ENCODE measurements at places on chromosomes 1 and 21.

- DNase-seq, result no peak
Measured at GRCh38 chr1:6131561-6131960, 48.6 kb downstream of the CHD5 start.

GRCh38 chr1:91751275-91751674 lies 134.7 kb downstream of the TGFBR3 start:
- DNase-seq, result peak; percentile 23

- no peak for DNase-seq
Measured at GRCh38 chr1:39173119-39173994, 31.1 kb upstream of the MACF1 start.

- no peak for DNase-seq
Measured at GRCh38 chr1:36446271-36446670, 4.0 kb downstream of the OSCP1 start.

- DNase-seq, result no peak
Measured at GRCh38 chr1:160800645-160801408, 4.9 kb downstream of the LY9 start.

- no peak for DNase-seq
Measured at GRCh38 chr1:109816975-109817535, 53.3 kb upstream of the EPS8L3 start.

DNA sequence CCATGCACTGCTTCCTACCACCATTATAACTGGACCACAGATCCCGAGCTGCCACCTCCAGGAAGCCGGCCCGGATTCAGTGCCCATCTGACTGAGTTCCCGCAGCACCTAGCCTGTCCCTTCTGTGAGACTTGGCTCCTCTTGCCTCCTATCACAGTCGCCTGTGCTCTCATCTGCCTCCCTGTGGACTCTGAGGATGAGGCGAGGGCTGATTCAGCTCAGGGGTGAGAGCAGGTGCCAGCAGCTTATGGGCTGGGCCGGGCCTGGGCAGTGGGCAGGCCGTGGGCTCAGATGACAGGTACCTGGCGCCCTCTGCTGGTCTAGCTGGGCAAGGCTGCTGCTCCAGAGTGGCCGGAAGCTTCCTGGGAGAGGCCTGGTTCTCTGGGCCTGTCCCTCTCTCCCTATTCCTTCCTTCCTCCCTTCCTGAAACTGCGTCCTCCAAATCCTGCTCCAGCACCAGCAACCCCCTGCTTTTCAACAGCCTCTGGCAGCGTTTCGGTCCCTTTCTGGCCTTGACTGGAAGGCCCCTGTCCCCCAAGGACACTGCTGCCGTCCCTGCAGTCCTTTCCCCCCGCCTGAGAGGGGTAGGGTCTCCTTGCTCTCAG lies 17.3 kb upstream of the PCSK9 start:
- peak; percentile 94 for DNase-seq

DNA sequence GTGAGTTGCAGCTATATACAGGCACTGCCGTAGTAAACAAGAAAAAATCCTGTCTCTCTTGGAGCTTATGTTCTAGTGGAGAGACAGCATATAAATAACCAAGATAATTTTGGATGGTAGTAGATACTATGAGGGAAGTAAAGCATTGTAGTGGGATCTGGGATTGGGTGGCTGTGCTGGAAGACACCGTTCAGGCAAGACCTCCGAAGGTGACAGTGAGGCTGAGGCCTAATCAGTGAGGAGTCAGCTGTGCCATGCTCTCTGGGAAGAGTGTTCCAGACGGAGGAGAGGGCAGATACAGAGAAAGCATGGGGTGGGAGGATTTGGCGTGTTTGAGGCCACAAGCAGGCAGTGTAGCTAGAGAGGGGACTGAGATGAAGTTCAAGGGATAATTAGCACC lies 6.0 kb downstream of the TMEM222 start:
- DNase-seq, result no peak

- DNase-seq, result peak; percentile 56
Measured at GRCh38 chr1:110136911-110137310, 13.4 kb upstream of the SLC6A17 start.

GRCh38 chr1:94846308-94846707 lies 26.2 kb downstream of the SLC44A3 start:
- no peak for DNase-seq

- DNase-seq, result no peak
Measured at GRCh38 chr1:245923215-245923614, 583.9 kb downstream of the SMYD3 start.

- DNase-seq, result peak; percentile 75
Measured at GRCh38 chr1:234683861-234684632, 74.1 kb upstream of the IRF2BP2 start.

DNA sequence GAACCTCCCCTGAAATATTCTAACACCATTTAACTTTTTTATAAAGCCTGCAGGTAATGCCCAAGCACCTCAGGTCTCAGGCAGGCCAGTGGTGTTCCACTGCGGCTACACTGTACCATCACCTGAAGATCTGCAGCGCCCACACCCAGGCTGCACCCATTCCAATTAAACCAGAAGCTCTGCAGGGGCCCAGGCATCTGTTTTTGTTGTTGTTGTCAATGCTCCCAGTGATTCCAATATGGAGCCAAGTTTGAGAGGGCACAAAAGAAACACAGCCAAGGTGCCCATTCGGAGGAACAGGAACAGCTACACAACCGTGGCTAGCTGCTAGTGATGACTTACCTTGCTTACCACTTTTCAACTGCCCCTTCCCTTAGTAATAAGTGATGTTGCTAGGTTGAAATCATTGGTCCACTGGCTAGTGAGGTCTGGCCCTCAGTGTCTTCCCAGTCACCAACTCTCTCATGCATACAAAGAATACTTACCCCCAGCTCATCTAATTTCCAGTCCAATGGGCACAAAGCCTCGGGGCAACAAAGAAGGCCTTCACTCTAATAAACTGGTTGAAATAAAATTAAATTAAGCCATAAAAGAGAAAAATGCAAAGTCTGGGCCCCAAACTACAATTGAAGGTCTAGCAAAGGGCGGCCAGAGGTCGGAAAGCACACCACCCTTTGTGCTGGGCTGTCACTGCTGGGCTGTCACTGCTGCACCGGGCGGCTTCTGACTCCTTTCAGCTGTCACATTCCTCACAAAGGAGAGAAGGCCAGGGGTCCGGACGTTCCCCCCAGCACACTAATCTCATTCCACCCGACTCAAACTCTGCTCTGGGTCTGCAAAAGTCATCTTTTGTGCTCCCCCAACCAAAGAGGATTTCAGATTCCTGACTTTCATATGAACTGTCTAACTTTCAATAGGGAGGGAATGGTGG lies 34.9 kb downstream of the SIPA1L2 start:
- no peak for DNase-seq

GRCh38 chr1:112956544-112957132 lies 642 bp upstream of the SLC16A1 start:
- DNase-seq, result peak; percentile 5

DNA sequence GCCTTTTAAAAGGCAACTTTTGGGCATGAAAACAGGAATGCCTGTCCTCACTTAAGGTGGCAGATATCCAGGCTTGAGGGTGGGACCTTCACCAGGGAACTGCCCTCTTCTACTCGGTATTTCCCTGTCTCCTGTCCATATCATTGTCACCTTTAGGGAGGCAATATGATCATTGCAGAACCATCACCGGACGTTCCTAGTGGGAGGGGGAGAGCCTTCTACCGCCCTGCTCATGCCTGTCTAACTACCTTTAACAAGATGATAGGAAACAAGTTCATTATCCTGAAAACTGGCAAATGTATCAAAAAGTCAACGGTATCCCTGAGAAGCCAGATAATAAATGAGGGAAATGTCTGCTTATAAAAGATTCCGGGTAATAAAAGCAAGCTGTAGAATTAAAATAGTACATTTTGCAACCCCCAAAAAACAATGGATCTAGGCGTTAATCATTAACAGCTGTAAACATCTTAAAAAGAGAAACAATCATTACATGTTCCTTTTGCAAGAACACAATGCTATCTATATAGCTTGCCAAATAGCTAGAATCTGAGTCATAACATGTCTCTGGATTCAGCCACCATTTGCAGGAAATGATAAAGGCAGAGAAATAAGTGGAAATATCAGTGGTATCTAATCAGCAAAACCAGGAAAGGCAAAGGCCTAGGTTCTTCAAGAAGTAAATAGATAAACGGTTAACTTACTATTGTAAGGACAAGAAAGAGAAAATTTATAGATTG lies 852.9 kb upstream of the ADGRL4 start:
- peak; percentile 7 for DNase-seq

- DNase-seq, result no peak
Measured at GRCh38 chr1:154609398-154610380, 1.7 kb upstream of the ADAR start.

GRCh38 chr1:240854367-240854766 lies 242.4 kb upstream of the GREM2 start:
- DNase-seq, result no peak

DNA sequence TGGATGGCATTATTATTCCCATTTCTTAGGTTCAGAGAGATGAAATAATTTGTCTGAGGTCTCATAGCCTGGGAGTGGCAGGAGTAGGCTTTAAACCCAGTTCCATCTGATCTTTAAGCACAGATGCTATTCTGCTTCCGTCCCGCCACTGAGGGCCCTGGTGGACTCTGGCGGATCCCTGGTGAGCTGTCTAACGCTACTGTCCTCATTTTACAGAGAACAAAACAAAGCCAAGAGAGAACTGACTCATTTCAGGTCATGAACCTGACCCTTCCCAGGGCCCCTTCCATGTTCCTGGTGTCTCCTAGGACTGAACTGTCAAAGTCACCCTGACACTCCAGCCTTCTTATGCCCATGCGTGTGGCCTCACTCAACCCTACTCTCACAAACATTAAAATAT lies 3.1 kb upstream of the GALE start:
- no peak for DNase-seq

DNA sequence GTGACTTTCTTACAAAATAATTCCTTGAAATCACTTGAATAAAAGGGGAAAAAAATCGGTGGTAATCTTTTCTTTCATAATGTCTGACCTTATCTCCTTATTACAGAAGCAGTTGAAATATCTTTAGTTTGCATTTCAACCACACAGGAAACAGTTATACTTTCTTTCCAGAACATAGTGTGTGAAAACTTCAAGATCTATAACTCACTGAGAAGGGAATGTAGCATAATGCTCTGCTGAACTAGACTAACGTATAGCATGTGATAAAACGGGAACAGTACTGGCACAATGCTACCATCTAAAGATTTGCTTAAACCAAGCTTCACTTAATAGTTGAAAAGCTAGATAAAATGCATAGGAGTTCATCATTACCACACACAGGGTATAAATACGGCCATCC lies 45.0 kb downstream of the VAV3 start:
- no peak for DNase-seq

DNA sequence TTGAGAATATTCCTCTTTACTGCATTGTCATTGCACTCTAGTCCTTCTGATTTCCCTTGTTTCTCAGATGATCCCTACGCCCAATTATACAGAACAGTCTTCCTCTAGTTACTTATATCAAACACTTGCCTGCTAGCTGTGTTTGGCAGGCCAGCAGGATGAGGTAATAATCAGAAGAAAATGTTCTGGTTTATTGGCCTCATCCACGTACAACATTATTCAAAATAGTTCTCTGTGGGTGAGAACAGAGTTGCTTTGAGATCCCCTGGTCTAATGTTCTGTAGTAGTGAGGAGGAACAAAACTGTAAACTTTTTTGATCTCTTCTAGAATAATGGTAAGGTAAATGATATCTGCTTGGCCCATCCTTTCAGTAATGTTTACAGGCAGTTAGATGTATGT lies 22.3 kb upstream of the C1orf105 start:
- no peak for DNase-seq

DNA sequence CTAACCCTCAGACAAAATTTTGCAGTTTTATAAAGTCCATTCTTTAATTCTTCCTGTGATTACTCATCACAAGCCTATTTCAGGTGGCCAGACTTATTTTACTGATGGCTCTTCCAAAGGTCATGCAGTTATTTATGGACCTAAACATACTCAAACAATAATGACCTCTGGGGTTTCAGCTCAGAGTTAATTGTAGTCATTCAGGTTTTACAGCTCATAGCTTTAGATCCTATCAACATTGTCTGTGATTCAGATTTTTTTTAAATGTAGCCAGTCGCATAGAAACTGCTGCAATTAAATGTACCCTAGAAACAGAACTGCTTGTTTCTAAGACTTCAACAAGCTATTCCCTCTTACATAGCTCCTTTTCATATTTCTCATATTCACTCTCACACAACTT lies 270.8 kb downstream of the COL11A1 start:
- no peak for DNase-seq

DNA sequence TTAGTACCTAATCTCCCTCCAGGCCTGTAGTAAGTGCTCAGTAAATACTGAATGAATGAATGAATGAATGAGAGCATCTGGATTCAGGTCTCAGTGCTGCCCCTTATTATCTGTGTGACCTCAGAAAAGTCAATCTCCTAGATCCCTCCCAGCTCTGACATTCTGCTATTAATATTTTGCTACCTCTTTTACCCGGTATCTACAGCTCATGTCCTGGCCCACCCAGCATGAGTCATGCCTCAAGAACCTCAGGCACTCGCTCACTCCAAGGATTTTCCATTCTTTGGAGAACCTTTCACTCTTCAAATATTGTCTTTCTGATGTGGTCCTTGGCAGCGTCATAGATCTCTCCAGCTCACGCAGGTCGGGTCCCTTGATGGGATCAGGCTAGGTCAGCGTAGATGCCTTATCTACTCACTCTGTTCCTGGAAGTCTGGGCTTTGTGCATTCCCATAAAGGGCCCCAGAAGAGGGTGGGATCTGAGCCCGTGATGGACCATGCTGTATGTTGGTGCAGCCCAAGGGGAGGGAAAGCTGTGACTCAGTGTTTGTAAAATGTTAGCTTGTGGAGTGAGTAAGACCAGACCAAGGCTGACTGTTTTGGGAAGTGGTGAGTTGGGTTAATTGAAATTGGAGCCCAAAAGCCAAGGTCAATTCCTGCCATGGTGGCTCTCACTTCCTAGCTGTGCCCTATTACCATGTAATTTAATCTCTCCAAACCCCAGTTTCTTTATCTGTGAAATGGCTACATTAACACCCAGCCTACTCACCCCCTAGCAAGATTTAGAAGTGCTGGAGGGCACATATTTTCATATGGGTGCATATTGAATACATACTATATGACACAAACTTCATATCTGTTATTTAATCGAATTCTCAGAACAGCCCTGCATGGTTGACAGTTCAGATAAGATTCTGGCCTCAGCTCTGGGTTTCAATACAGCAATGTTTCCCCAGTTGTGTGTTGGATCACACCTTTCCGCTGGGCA lies 214.1 kb upstream of the USP24 start:
- DNase-seq, result peak; percentile 91

DNA sequence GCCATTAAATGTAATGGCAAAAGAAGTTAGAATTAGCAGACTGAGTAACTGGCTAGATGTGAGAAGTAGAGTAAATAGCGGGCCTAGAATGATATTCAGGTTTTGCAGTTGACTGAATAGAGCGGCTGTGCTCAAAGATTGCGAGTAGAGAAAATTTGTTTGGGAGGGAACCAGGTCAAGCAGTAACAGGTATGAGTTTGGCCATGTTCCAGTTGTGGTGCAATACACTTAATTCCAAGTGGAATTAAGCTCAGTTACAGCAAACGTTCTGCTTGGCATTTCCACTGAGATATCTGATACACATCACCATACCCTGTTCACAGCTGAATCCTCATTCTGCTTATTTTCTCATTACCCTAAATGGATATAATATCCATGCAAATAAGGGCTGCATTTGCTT lies 1382.9 kb downstream of the MRPL39 start:
- DNase-seq, result no peak

GRCh38 chr1:7375329-7375728 lies 395.8 kb upstream of the VAMP3 start:
- DNase-seq, result no peak

- no peak for DNase-seq
Measured at GRCh38 chr1:178243119-178243518, 149.2 kb downstream of the RASAL2 start.

Data from hepatocyte (in vitro differentiated cells).